GF-D8 (cell line): ENCODE measurements at places on chromosomes 7 and 10.

GRCh38 chr10:133110609-133111275, 23.0 kb downstream of the ADGRA1 start:
- DNase-seq = no peak

- no peak for DNase-seq
Observed at GRCh38 chr10:103280506-103280905, 3.6 kb downstream of the INA start.

DNA sequence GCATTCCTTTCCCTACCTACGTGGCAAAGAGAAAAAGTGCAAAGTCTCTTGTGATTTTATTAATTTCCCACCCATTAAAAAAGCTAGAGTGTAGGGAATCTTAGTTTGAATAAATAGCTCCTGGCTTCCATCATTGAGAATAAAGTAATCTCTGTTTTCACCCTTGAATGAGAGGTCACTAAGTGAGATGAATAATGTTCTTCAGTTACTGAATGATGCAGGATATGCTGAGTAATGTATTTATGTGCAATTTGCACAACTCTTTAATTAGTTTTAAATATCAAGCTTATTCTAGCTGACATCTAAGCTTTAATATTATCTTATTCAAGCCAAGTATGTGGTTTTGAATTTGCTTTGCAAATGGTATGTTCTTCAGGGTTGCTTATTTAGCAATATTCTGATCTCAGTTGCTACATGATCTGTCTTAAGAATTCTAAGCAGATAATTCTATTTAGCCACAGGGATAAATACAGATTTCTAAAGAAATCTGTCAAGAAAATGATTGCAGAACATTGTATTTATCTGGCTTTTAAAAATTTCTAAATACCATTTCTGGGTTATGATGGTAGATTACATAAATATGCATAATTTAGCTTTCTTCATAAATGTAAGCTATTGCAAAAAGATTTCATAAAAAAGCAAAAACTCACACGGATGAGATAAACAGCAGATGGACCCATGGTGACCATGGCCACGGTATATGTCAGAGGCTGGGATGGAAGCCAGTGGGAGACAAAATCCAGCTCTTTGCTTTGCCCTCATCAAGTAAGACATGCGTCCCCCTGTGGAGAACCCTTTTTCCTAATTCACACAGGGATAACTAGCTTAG, 141.0 kb downstream of the MACC1 start:
- DNase-seq = no peak

DNA sequence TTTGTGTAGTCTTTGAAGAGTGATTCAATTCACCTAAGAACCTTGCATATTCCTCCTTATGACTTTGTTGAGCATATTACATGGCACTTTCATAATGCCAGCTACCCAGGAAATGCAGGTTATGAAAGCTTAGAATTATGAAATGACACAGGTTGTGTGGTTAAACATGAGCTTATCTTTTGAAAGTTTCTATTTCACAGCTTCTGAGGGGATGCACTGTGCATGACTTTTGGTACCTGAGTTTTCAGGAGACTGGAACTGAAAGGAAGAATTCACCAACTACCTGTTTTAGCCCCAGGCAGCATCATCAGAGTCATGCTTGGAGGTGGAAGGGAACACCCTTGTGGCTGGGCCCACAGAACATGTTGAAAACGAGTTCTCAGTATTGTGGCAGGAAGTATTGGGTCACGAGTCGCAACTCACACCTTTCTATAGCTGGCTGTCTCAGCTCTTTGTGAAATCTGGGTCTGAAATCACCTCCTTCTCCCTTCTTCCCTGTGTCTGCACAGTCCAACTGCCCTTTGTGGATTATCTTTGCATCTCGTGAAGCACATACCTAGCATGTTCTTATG, 228.2 kb downstream of the PTEN start:
- peak; percentile 63 for DNase-seq

DNA sequence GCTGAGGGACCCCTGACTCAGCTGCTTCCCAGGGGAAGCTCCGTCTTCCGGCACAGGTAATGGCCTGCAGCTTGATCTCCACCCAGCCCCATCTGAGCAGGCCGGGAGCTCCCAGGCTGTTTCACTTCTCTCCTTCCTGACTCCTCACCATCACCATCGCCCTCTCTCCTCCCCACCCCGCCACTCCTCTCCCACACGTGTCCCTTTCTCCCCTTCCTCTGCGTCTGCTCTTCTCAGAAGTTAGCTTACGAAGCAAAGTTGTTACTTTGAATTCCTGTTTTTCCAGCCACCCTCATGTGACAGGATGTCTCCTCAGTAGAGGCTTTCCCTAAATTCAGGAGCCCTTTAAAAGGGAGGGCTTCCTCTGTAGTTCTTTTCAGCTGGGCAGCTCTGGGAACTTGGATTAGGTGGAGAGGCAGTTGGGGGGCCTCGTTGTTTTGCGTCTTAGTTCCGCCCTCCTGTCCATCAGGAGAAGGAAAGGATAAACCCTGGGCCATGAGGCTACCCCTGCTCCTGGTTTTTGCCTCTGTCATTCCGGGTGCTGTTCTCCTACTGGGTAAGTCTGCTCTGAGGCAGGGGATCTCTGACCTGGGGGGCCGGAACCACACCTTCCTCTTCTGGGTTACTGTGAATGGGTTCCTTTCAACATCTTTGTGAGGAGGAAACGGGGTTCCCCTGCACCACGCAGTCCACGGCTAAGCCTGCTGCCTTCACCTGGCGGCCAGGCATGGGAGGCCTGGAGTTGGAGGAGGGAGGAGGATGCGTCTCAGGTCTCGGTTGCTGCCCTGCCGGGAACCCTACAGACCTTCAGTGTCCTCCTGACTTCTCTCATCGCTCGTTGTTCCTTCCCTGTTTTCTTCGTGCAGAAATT, at the start of gene MRC1:
Gene MRC1 (plus strand): TSS at position 378 of the 871 bp plus-strand sequence. CDS start 118 bp downstream, at position 496.
- no peak for DNase-seq

GRCh38 chr10:97356918-97357317, 22.4 kb upstream of the FRAT2 start:
- no peak for DNase-seq

GRCh38 chr10:126252884-126253610, 135.2 kb downstream of the ADAM12 start:
- no peak for DNase-seq

- no peak for DNase-seq
Observed at GRCh38 chr7:110095372-110096052, 995.4 kb upstream of the LRRN3 start.

- DNase-seq = no peak
Observed at GRCh38 chr10:129161150-129161549, 305.9 kb upstream of the MGMT start.

- peak; percentile 6 for DNase-seq
Observed at GRCh38 chr10:68156373-68157185, 47.3 kb downstream of the MYPN start.

- DNase-seq = no peak
Observed at GRCh38 chr7:7970531-7971307, 2.1 kb downstream of the GLCCI1 start.

GRCh38 chr7:156935250-156935649, 14.3 kb upstream of the NOM1 start:
- DNase-seq = no peak

- DNase-seq = no peak
Observed at GRCh38 chr10:51422311-51423120, 276.9 kb downstream of the CSTF2T start.

- DNase-seq = no peak
Observed at GRCh38 chr10:75611993-75612372, 180.6 kb downstream of the LRMDA start.

DNA sequence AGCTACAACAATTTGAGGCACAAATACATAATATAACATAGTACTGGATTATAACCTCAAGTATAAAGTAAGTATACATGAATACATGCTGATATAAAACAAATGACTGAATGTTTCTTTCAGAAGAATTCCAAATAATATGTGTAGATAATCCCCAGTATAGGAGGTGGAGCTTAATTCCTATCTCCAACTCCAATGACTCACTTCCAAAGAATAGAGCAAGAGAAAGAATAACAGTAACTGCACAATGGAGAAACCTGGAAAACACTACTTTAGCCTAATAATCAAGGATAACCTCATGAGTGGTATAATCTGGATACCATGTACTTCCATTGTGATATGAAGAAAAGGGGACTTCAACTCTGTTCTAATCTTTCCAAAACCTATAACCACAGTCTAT, 13.7 kb upstream of the SEMA3C start:
- DNase-seq = no peak
